Chondrocyte (in vitro differentiated cells): ENCODE measurements at places on chromosomes 1 and 21. TPM values are rescaled to one million over a fixed set of nuclear protein-coding genes. Genes with fewer than 3 reads are reported as not detected.

GRCh38 chr21:35643176-35643575 lies 417.1 kb downstream of the SETD4 start:
- H3K4me1 ChIP-seq = peaks cover 26% of the 10 kb centered on the region
- DNase-seq = no peak
- no peaks in the 10 kb centered on the region for H3K27me3 ChIP-seq
- no peak overlapping the region for H3K27ac ChIP-seq
- H3K4me3 ChIP-seq = no peak overlapping the region

- peaks cover 2% of the 10 kb centered on the region for H3K27me3 ChIP-seq
- H3K36me3 ChIP-seq = no peaks in the 10 kb centered on the region
- peaks cover 30% of the 10 kb centered on the region for H3K4me1 ChIP-seq
- H3K4me3 ChIP-seq = no peak overlapping the region
- H3K27ac ChIP-seq = no peak overlapping the region
- DNase-seq = no peak
Observed at GRCh38 chr1:36128126-36128904, 3.3 kb upstream of the COL8A2 start.

GRCh38 chr1:33010932-33011731 lies 25.6 kb downstream of the AK2 start:
- peak overlapping the region; percentile 52 for H3K27ac ChIP-seq
- no peaks in the 10 kb centered on the region for H3K27me3 ChIP-seq
- H3K36me3 ChIP-seq = peaks cover 25% of the 10 kb centered on the region
- no peak for DNase-seq

DNA sequence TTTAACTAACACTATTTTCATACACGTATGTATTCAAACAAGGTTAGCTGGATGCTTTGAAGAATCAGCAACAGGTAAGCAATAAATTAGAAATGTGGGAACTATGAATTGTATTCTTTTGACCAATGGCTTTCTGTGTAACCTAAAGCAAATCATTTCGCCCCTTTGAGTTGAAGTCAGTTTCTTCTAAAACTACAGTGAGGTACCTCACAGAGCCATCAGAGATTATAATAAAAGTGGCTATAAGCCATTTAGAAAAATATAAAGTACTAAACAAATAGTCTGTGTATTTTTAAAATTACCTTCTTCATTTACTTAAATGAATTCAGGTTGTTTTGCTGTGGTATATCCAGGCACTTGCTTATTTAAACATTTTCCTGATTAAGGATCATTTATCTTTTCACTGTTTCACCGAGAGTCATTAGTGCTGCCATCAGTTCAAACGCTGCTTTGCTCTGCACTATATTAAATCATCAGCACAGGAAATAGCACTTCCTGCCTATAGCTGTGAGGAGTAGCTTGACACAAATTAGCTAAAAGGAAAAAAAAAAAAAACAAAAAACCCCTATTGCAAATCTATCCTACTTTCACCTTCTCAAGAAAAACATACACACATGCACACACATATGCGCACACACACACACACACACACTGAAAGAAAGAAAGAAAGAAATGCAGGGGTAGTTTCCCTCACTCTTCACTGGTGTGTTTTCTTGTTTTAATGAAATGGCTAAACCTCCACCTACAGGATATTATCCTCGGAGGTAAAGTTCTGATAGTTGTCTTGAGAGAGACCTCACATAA lies 39.8 kb upstream of the C1orf105 start:
- peaks cover 6% of the 10 kb centered on the region for H3K36me3 ChIP-seq
- H3K27me3 ChIP-seq = no peaks in the 10 kb centered on the region
- DNase-seq = no peak
- peak overlapping the region; percentile 94 for H3K27ac ChIP-seq
- H3K4me1 ChIP-seq = peaks cover 71% of the 10 kb centered on the region

GRCh38 chr1:165942927-165943597 lies 115.6 kb downstream of the UCK2 start:
- peaks cover 28% of the 10 kb centered on the region for H3K27me3 ChIP-seq
- no peaks in the 10 kb centered on the region for H3K36me3 ChIP-seq
- no peak for DNase-seq
- no peaks in the 10 kb centered on the region for H3K4me1 ChIP-seq
- H3K4me3 ChIP-seq = no peak overlapping the region
- no peak overlapping the region for H3K27ac ChIP-seq

- peaks cover 34% of the 10 kb centered on the region for H3K4me1 ChIP-seq
- H3K4me3 ChIP-seq = no peak overlapping the region
- H3K36me3 ChIP-seq = peaks cover 1% of the 10 kb centered on the region
- peak overlapping the region; percentile 39 for H3K27ac ChIP-seq
- no peak for DNase-seq
Observed at GRCh38 chr1:203360547-203361185, 9.7 kb upstream of the FMOD start.

DNA sequence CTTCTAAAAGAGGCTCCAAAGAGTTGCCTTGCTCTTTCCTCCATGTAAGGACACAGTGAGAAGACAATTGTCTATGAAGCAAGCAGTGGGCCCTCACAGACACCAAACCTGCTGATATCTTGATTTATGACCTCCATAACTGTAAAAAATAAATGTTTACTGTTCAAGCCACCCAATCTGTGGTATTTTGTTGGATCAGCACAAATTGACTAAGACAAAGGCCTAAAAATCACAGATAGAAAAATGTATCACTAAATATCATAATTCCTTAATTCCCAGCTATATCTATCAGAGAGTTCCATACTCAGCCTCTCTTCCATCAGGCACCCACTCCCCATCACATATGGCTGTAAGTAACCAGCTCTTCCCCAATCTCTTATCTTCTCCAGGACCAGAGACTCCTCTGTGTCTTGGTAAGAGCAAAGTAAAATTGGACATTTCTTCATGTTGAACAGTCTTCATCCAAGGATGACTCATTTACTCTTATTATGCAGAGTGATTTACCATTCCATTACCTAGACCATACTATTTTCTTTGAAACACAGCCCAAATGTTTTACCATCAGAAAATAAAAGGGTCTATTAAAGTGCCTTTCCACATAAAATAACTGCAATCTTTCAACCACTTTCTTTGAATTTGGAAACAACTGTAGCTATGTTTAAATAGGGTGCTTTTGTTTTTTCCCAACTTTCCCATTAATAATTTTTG lies 503.6 kb downstream of the MRPL39 start:
- H3K4me3 ChIP-seq = no peak overlapping the region
- DNase-seq = no peak
- no peaks in the 10 kb centered on the region for H3K36me3 ChIP-seq
- no peak overlapping the region for H3K27ac ChIP-seq

DNA sequence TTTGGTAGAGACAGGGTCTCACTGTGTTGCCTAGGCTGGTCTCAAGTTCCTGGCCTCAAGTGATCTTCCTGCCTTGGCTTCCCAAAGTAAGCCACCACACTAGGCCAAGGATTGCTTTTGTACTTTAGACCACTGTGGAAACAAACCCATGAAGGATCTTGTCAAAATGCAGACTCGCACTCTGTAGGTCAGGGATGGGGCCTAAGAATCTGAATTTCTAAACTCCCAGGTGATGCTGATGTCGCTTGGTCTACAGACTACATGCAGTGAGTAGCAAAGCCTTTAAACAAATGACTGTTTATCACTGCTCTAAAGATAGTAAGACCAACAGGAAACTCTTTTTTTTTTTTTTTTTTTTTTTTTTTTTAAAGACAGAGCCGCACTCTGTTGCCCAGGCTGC lies 54.1 kb upstream of the MUTYH start:
- no peaks in the 10 kb centered on the region for H3K27me3 ChIP-seq
- no peak for DNase-seq
- H3K36me3 ChIP-seq = no peaks in the 10 kb centered on the region
- H3K4me3 ChIP-seq = no peak overlapping the region

GRCh38 chr1:229037806-229038405 lies 233.0 kb upstream of the RAB4A start:
- no peaks in the 10 kb centered on the region for H3K4me1 ChIP-seq
- H3K4me3 ChIP-seq = no peak overlapping the region
- peaks cover 5% of the 10 kb centered on the region for H3K36me3 ChIP-seq
- peaks cover 43% of the 10 kb centered on the region for H3K27me3 ChIP-seq

- peaks cover 8% of the 10 kb centered on the region for H3K36me3 ChIP-seq
- no peak overlapping the region for H3K4me3 ChIP-seq
- H3K27ac ChIP-seq = no peak overlapping the region
- no peak for DNase-seq
- peaks cover 4% of the 10 kb centered on the region for H3K27me3 ChIP-seq
Observed at GRCh38 chr1:166907763-166908162, 31.7 kb upstream of the TADA1 start.

- H3K4me3 ChIP-seq = no peak overlapping the region
- no peak overlapping the region for H3K27ac ChIP-seq
- H3K4me1 ChIP-seq = peaks cover 23% of the 10 kb centered on the region
- no peaks in the 10 kb centered on the region for H3K36me3 ChIP-seq
- peaks cover 18% of the 10 kb centered on the region for H3K27me3 ChIP-seq
Observed at GRCh38 chr1:159992161-159992560, 38.1 kb upstream of the SLAMF9 start.

GRCh38 chr1:3814065-3814464 lies 17.8 kb upstream of the LRRC47 start:
- peaks cover 8% of the 10 kb centered on the region for H3K4me1 ChIP-seq
- no peaks in the 10 kb centered on the region for H3K27me3 ChIP-seq
- H3K36me3 ChIP-seq = peaks cover 16% of the 10 kb centered on the region
- peak; percentile 39 for DNase-seq
- no peak overlapping the region for H3K27ac ChIP-seq
- no peak overlapping the region for H3K4me3 ChIP-seq

GRCh38 chr1:170680428-170680827 lies 16.5 kb downstream of the PRRX1 start:
- DNase-seq = no peak
- no peaks in the 10 kb centered on the region for H3K27me3 ChIP-seq
- peaks cover 4% of the 10 kb centered on the region for H3K36me3 ChIP-seq
- peak overlapping the region; percentile 38 for H3K27ac ChIP-seq
- no peak overlapping the region for H3K4me3 ChIP-seq
- peaks cover 90% of the 10 kb centered on the region for H3K4me1 ChIP-seq

DNA sequence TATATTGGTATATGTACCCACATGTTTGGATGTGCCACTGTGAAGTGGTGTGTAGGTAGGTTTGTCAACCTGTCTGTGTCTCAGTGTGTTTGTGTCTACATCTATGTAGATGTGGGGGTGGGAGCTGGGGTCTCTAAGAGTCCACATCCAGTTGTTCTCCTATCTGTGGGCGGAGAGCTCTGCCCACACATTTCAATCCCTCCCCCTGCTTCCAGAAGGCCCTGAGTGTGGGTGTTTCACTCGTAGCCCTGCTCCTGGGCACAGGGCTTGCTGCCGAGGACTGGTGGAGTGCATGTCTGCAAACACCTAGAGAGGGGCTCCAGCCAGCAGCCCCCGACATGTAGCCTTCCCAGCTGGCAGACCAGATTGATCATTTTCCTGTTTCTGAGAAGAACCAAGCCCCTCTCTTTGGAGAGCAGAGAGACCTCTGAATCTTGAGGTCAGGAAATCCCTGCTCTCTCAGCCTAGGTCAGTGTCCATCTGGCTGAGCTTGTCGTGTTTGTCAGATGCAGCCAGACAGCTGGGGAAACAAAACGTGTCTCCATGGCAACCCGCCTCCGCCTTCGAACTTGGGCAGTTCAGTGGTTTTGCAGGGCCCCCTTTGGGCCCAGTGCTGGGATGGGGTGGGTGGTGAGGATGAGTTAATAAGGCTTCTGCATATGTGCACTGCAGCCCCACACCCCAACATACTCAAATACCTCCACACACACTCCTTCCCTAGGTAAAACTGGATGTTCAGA lies 31.2 kb upstream of the SYNC start:
- no peaks in the 10 kb centered on the region for H3K27me3 ChIP-seq
- H3K4me1 ChIP-seq = peaks cover 10% of the 10 kb centered on the region
- no peaks in the 10 kb centered on the region for H3K36me3 ChIP-seq
- H3K4me3 ChIP-seq = no peak overlapping the region

DNA sequence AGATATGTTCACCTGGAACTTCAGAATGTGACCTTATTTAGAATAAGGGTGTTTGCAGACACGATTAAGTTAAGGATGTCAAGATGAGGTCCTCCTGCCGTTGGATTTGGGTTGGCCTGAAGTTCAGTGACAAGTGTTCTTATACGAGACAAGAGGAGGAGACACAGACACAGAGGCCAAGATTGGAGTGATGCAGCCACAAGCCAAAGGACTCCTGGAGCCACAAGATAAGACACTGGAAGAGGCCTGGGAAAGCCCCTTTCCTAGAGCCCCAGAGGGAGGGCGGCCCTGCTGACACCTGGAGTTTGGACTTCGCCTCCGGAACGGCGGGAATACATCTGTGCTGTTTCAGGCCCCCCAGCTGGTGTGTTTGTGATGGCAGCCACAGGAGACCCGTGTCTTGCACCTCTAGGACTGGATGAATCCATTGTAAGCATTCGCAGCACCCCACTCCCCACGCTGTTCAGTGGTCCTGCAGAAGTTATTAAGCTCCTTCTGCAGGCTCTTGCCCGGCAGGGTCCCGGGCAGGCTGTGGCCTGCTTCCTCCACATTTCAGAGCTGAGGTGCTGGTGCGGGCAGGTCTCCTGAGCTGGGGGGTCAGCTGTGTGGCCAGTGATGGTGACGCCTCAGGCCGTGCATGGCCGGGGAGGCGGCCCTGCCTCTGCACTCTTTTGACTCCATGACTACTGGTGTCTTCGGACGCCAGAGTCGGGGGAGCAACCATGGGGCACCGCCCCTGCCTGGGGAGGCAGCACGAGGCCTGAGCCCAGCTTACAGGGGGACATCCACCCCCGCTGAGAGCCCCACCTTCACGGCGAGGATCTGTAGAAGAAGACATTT lies 34.6 kb downstream of the UMODL1 start:
- no peaks in the 10 kb centered on the region for H3K27me3 ChIP-seq
- peak; percentile 73 for DNase-seq
- peaks cover 16% of the 10 kb centered on the region for H3K4me1 ChIP-seq
- H3K36me3 ChIP-seq = no peaks in the 10 kb centered on the region

- no peaks in the 10 kb centered on the region for H3K4me1 ChIP-seq
- peaks cover 11% of the 10 kb centered on the region for H3K27me3 ChIP-seq
- H3K4me3 ChIP-seq = no peak overlapping the region
- H3K27ac ChIP-seq = no peak overlapping the region
- DNase-seq = no peak
- H3K36me3 ChIP-seq = no peaks in the 10 kb centered on the region
Observed at GRCh38 chr1:87292684-87293493, 35.8 kb upstream of the LMO4 start.

DNA sequence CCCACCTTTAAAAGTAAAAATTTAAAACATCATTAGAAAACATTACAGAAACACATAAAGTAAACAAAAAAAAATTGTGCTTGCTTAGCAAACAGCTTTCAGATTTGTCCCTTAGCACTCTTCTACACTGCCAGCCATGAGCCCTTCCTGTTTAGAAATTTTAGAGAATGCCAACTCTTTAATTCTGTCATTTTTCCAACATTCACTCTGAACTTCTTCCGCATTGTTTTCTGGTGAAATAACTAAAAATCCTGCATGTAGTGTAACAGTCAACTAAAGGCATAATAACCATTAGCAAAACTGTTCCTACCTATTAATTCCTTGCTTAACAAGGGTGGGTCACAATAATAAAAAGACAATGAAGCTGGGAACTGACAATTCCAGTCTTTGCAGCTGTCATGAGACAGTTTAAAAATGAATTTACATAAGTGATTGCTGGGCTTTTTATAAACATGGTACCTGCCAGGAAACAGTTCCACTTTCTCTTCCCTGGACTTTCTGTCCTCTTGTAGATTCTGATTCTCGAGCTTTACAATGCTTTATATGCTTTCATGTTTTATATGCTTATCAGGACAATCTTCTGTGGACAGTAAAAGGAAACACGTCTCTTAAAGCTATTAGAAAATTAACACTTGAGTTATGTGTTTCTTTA lies 19.0 kb downstream of the GNG12 start:
- no peak for DNase-seq
- H3K4me3 ChIP-seq = no peak overlapping the region
- H3K27ac ChIP-seq = peak overlapping the region; percentile 57
- no peaks in the 10 kb centered on the region for H3K36me3 ChIP-seq
- H3K27me3 ChIP-seq = no peaks in the 10 kb centered on the region

CD247 gene
- total RNA-seq = not detected in 3 replicates

NBPF4 gene
- total RNA-seq = not detected in 3 replicates

REN gene
- total RNA-seq = not detected in 3 replicates

TRIM67 gene
- 1.2 to 2.9 TPM (median 1.6 TPM) in 3 replicates for total RNA-seq

TFF2 gene
- total RNA-seq = not detected in 3 replicates

FMN2 gene
- total RNA-seq = 3.5 to 4.1 TPM (median 3.8 TPM) in 3 replicates

FHL3 gene
- 57.9 to 72.6 TPM (median 58.9 TPM) in 3 replicates for total RNA-seq

LCE2C gene
- not detected in 3 replicates for total RNA-seq
